ENCODE measurements at places on chromosomes 6 and 20. TPM values are rescaled to one million over a fixed set of nuclear protein-coding genes. Genes with fewer than 3 reads are reported as not detected.

The TENT5A gene
- 9.3 TPM for polyA plus RNA-seq

The BPIFB2 gene
- not detected for polyA plus RNA-seq

The OR12D3 gene
- not detected for polyA plus RNA-seq

The AARS2 gene
- 13.0 TPM for polyA plus RNA-seq

The SLC32A1 gene
- 51.5 TPM for polyA plus RNA-seq

The TTLL9 gene
- polyA plus RNA-seq, result 18.8 TPM

The SYCP2L gene
- 4.8 TPM for polyA plus RNA-seq

The TCFL5 gene
- 13.5 TPM for polyA plus RNA-seq

The TAF8 gene
- 10.5 TPM for polyA plus RNA-seq

The SRMS gene
- 0.22 TPM for polyA plus RNA-seq

The SYTL3 gene
- polyA plus RNA-seq, result 2.2 TPM

The LGSN gene
- 0.06 TPM for polyA plus RNA-seq

The HRH3 gene
- 10.1 TPM for polyA plus RNA-seq

The ZSCAN16 gene
- 7.6 TPM for polyA plus RNA-seq

The SLC22A7 gene
- polyA plus RNA-seq, result 0.71 TPM

The ELOVL2 gene
- polyA plus RNA-seq, result 56.7 TPM

The COL11A2 gene
- polyA plus RNA-seq, result 12.6 TPM

The MLN gene
- 0.99 TPM for polyA plus RNA-seq

The FAM209B gene
- 0.47 TPM for polyA plus RNA-seq

The PTPRA gene
- polyA plus RNA-seq, result 160 TPM

The DZANK1 gene
- polyA plus RNA-seq, result 11.1 TPM

The TNNC2 gene
- polyA plus RNA-seq, result 3.2 TPM

The BPIFB1 gene
- polyA plus RNA-seq, result 0.36 TPM

The GSTA5 gene
- not detected for polyA plus RNA-seq

The NKAPL gene
- polyA plus RNA-seq, result 2.1 TPM

The MANEA gene
- 17.3 TPM for polyA plus RNA-seq

The HLA-DOB gene
- 0.65 TPM for polyA plus RNA-seq

The CLPSL2 gene
- not detected for polyA plus RNA-seq

The CCN5 gene
- 0.32 TPM for polyA plus RNA-seq

The TUBB1 gene
- polyA plus RNA-seq, result 1.1 TPM

The GPR63 gene
- polyA plus RNA-seq, result 3.7 TPM

The GLP1R gene
- polyA plus RNA-seq, result 1.5 TPM
